ELF-1 (cell line): ENCODE measurements at places on chromosomes 2 and 18.

DNA sequence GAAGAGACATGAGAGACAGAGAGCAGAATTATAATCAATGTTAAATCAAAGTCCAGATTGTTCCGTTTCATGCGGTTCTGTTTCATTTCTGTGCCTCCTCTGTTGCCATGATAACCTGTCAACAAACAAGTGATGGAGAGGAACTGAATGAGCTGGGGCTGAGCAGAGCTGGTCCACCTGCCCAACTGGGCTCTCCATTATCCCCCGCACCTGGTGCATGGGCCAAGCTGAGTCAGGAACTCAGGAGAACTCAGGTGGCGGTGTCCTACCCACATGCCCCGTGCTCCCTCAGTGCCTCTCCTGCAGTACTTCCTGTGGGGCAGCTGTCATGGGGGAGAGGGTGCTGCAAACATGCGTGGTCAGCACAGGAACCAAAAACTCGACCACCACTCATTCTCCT lies 178.8 kb downstream of the TTC32 start:
- no peak for DNase-seq

- no peak for DNase-seq
These were observed 22.4 kb downstream of the TWSG1 start for GRCh38 chr18:9356976-9357375.

DNA sequence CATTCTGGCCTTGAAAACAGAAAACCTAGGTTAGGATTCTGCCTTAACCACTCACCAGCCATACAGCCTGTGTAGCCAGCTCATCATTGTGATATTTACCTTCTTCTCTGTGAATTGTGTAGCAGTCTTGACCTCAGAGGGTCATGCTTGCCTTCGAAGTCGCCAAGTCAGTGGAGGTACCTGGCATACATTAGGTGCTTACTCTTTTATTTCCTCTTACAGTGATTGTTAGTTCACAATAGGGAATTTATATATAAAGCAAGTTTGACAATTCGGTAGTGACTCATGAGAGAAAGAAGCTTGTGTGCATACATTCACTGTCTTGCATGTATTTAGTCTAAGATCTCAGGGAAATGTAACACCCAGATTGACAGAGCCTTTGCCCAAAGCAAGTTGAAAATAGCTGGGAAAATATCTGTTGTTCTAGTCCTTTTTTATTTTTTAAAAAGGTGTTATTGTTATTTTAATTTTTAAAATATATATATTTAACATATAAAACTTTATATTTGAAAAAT lies 290.6 kb downstream of the PTGR3 start:
- DNase-seq = no peak

- DNase-seq = no peak
These were observed 883.3 kb downstream of the NRXN1 start for GRCh38 chr2:50148632-50149031.

DNA sequence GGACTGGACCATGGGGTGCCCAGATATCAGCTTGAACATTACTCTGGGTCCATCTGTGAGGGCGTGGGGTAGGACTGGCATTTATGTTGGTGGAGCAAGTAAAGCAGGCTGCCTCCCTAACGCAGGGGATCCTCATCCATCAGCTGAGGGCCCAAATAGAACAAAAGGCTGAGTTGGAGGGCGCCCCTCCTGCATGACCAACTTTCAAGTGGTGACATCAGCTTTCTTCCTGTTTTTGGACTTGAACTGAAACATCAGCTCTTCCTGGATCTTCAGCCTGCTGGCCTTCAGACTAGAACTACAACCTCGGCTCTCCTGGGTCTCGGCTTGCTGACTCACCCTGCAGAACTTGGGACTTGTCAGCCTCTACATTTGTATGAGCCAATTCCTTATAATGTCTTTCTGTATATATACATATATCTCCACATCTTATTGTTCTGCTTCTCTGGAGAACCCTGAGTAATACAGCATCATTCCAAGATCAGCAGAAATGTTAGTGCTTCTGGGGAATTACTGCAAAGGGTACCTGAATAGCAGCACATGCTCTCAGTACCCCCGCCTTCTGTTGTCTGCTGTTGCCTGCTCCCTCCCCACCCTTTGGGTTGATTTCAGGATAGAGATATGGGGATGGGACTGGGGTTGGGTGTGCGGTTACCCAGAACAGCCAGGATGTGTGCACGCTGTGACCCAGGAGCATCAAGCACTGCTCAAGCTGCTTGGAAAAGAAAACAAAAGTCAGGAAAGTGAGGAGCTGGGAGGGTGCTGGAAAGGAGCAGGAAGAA lies 20.0 kb downstream of the TMEM127 start:
- DNase-seq = no peak

- DNase-seq = no peak
These were observed 73.3 kb downstream of the SFXN5 start for GRCh38 chr2:72998234-72998651.

DNA sequence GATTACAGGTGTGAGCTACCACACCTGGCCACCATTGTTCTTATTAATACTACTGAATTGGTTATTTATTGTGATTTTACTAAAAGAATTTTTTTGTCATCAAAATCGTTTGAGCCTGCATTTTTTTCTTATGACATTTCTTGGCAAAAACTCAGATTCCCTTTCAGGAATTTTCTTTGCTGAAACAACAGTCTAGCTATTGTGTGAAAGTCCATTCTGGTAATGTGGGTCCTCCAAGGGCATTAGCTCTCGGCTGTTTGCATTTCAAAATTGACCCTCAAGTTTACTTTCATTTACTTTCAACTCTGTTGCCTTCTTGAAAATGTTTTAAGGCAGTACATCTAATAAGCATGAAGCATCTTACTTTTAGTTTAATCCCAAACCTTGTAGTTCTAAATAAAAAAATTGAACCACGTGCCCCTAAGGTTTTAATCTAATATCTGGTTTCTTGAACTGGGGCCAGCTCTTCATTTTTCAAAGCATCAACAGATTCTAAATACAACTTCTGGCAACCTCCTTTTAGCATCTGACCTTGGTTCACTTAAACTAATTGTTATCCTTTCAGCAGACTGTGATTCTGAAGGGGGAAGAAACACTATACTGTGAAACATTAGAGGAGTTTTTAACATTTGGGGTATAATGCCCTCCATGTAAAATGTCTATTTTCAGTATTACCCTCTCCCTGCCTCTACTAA lies 325.2 kb upstream of the RAB12 start:
- DNase-seq = no peak

GRCh38 chr2:2642906-2643890 lies 312.1 kb upstream of the MYT1L start:
- no peak for DNase-seq

GRCh38 chr2:45951025-45951727 lies 299.7 kb downstream of the PRKCE start:
- no peak for DNase-seq

- DNase-seq = no peak
These were observed 95.6 kb downstream of the TNFRSF11A start for GRCh38 chr18:62420513-62421209.

DNA sequence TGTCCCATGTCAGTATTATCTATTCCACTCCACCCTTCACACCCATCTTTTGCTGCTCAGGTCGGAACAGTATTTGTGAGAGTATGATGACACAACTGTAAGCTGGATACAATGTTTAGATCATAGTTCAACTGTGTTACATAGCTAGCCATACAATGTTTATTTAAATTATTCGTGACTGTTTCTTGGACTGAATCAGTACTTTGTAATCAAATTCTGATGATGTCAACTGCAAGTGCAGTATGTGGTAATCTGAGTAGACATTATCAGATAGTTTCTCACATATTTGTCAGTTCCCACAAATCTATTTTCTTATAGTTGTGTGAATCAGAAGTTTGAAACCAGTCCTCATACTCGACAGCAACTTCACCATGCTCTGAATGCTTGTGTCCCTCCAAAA lies 177.6 kb downstream of the ZNF407 start:
- DNase-seq = no peak

DNA sequence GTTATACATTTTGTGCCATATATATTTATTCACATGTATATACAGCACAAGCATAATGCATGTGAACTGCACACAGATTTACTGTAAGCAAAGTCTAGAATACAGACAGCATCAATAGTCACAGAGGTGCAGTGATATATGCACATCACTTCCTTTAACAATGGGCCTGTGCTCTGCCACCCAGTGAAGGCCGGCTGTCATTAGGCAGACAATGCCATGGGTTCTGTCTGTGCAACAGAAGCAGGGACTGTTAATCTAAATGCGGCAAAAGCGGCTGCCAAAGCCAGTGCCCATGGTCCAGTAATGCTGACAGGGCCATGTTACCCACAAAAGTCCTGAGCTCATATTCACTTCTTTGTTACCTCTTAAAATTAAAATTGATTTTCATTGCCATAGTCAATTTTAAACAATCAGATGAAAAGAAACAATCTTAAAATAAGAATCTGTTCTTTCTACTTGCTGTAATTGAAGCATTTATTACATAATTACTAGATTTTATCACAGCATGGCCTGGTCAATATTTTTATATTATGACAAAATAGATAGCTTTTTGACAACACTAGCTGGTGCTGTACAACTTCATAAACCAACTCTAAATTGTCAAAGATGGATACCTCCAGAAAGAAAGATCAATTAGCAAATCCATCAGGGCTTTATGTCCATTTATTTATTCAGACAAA lies 232.0 kb downstream of the STK39 start:
- no peak for DNase-seq

- DNase-seq = peak; percentile 91
These were observed 109.3 kb upstream of the STON1 start for GRCh38 chr2:48420512-48421197.

DNA sequence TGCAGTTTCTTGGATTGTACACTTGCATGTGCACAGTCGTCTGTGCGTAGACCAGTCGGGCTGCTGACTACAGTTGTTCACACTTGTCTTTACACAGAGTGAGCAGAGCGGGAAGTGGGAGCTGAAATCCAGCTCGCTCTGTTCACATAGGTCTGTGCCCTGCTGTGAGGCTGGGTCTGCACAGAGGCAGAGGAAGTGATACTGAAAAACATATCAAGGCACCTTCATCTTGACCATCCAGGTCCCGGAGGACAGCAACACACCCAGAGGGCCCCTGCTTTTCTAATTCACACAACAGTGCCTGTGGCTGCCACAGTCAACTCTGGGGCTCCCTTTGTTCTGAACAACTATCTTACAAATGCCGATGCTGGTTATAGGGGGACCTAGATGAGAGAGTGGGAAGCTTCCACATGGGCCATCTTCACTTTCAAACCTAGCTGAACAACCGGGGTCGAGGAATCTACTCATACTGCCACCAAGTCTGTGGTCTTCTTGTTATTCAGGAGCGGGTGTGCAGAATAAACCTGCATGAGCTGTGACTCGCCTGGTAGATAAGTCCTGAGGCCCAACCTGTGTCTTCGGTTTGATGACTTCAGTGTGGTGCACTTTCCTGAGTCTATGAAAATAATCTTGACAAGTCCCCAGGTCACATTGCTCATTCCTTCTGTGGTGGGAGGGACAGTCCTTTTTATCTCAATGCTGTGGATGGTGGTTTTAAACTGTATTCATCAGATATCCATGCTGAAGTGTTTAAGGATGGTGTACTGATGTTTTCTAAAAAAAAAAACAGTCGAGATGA lies 3.5 kb upstream of the ADNP2 start:
- DNase-seq = peak; percentile 20

DNA sequence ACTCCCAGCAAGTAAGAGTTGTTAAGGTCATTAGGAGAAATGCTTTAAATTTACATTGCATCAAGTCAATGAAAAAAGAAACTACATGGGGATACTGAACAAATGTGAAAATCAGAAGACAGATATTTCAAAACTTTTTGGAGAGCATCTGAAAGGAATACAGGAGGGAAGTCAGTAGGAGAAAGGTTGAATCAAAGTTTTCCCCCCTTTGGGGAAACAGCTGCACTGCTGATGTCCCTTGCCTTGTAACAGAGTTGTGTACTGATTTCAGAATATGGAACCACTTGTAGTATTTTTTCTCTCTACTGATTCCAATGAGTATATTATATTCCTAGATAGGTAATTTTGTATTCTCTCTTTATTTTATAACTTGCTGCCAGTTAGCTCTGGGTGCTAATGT lies 592.5 kb upstream of the ZEB2 start:
- DNase-seq = no peak

DNA sequence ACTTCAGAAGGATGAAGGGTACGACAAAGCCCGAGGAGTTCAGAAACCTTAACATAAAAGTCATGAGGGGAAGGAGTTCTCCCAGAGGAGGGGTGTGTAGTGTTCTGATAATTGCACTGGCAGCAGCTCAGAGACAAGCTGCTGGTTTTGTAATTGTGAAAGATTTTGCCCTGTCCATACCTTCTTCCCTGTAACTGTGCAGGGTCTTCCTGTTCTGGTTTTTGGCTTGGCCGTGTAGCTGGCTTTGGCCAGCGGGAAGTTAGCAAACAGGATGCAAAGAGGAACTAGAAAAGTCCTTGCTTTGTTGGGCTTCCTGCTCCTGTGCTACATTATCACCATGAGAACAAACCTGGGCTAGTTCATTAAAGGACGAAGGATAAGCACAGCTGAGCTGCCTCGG lies 160.8 kb downstream of the LPIN1 start:
- DNase-seq = no peak

GRCh38 chr2:69762513-69763494 lies 20.9 kb downstream of the ANXA4 start:
- DNase-seq = peak; percentile 61

DNA sequence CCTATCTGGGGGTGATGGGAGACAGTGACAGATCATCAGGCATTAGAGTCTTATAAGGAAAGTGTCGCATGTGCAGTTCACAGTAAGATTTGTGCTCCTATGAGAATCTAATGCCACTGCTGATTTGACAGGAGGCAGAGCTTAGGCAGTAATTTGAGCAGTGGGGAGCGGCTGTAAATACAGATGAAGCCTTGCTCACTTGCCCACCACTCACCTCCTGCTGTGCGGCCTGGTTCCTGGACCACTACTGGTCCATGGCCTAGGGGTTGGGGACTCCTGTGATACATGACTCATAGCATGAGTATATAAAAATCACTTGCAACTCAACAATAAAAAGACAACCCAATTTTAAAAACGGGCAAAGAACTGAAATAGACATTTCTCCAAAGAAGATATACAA lies 71.1 kb upstream of the ACAA2 start:
- no peak for DNase-seq

DNA sequence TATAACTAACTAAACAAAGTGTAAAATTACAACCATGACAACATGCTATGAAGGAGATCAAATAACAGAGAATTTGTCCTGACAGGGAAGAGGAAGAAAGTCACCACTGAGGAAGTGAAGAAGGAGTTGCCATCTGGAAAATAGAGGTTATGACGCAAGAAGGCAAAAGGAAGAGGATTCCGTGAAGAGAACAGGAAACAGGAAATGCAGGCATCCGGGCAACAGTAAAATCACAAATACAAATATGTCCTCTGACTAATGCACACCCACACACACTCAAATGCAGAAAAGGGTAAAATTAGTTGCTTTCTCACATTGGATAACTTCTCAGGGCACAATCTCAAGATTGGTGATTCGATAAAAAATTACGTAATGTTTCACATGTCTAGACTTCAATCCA lies 278.4 kb downstream of the TMX3 start:
- no peak for DNase-seq

DNA sequence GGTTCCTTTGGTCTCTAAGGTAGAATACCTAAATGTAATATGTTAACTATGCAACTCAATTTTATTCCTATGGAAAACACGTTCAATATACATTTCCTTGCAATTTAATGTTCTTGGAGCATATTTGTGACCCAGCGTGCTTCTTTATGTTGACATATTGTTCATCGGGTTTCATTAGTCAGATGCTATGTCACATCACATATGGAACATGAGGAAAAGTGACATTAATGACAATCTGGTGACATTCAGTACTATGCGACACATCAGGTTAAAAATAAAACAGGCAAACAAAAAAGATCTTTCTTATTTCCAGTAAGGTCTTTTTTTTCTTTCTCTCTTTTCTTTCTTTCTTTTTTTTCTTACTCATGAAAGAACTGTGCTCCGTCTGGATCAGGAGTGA lies 135.6 kb upstream of the SMIM21 start:
- DNase-seq = no peak
